ENCODE measurements at places on chromosomes 16 and 17.
A peak's percentile ranks its signal among the peaks of the same experiment; 100 is the strongest.

- DNase-seq: no peak
Observed at GRCh38 chr16:20901068-20901435, 481 bp downstream of the LYRM1 start.

- DNase-seq: no peak
Observed at GRCh38 chr16:89446136-89446974, 44.0 kb downstream of the ANKRD11 start.

DNA sequence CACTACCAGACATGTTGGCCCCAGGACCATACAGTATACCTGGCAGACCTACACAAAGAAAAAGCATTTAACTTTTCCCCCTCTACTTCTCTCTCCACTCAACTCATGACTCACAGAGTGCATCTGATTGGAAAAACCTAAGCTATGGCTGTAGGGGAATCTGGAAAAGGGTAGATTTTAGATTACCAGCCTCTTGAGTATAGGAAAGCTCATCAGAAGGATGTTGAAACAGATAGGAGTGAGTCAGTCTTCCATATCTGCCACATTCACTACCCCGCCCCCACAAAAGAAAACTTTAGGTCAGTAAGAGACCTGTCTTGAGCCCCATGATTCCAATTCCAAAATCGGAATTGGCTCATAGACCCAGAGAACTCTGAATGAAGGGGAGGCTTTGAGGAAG, 12.3 kb downstream of the KRT9 start:
- no peak for DNase-seq

DNA sequence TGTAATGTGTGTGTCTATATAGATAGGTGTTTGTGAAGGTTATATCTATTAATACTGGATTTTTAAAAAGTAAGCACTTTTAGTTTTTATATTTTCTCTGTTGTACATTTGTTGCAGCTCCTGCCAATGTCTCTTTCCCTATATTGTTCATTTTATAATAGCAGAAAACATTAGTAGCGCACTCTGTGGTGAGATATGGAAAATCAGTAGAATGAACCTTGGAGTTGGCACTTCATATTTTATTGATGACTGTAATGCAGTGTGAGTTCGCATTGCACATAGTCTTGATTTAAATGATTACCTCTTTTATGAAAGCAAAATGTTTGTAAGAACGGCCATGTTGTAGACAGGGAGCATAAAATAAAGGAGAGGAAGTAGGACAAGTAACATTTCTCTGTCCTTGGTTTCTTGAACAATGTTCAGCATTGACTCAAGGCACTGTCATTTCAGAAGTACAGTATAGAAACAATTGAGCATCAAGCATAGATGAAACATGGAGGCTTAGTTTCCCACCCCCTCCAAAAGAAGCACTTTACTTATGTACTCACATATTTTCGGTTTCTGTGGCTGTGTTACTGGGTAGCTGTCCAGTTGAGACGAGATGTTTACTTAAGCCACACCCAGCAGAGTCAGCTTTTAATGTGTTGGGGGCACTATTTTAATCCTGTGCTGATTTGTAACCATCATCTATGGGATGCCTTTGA, 74.0 kb downstream of the TANC2 start:
- no peak for DNase-seq

DNA sequence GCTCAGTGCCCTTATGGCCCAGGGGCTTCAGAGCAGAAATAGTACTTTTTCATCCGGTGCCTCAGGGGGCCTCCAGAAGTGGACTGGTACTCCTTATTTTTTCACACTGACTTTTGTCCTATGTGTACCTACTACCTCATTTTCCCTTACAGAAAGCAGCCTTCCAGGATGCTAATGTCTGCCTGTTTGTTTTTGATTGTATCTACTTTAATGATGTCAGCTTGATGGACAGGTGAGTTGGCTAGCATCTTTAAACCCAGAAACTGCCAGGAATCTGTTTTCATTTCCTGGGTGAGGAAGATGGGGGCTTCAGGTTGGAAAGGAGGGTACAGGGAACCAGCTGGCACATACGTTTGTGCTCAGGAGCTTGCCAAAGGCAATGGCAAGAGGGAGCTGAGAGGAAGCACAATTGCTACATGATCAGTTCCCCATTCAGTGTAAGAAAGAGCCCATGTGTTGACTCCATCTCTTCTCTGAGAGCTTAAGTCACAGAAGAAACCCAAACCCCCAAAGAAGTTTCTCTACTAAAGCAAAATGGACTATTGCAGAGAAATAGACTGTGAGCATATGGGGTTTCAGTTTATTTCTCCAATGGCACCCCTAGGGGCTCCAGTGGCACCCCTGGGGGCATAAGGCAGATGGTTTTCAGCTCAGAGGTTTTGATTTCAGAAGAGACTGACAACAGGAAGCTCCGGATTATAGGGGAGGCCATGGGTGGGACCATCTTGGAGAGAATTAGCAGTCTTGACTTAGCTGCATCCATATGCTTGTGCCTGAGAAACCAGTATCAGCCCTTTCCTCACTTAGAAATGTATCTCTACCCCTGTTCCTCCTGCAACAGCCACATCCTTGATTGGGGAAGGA, 16.3 kb downstream of the LIG3 start:
- DNase-seq: no peak

DNA sequence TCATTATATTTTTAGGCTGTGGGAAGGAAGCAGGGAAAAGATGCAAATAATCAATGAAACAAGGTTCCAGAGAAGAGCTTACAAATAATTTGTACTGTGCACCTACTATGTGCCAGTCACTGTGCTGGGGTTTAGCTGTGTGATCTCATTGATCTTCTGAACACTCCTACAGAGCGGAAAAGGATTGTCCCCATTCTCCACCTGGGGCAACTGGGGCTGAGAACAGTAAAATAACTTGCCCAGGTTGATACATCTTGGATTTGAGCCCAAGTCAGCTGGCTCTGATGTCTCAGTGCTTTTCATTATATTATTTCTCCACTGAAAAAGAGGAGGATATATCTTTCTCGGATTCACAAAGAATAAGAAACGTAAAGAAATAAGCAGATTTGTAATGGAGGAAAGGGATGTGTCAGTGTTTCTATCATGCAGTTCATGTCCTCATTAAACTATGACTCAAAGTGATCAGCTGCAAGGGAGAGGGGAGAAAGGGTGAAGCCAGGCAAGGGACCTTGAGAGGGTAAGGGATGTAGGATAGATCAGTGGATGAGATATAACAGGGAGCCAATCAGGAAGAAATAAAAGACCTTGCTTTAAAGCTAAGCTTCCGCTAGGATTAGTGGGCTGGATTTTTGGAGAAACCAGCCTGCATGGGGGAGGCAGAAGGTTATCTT, 143.6 kb upstream of the NOL11 start:
- DNase-seq: no peak

GRCh38 chr17:42975265-42975664, 4.6 kb downstream of the PTGES3L start:
- no peak for DNase-seq

- DNase-seq: no peak
Observed at GRCh38 chr17:40850293-40850972, 16.6 kb downstream of the KRT12 start.

DNA sequence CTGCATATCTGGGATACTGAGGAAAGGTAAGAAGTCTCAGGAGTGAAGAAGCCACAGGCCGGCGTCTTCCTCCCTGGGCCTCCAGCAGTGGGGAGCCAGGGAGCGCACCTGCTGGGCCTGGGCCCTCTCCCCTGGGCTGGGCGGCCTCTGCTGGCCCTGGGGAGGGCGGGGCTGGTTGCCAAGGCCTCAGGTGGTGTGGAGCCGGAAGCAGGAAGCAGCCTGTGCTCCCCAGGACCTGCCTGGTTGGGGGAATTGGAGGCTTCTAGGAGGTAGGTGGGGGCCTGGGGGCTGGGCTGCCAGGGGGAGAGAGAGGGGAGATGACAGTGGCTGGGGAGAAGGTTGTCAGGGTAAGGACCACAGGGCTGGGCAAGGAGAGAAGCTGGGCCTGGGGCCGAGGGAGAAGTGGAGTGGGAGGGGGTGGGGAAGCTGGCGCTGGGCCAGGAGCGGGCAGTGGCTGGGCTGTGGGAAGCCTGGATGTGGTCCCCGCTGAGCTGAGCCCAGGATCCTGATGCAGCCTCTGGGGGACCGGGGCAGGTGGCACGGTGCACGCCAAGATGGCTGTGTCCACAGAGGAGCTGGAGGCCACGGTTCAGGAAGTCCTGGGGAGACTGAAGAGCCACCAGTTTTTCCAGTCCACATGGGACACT, at the start of gene SMIM22:
TSS of gene SMIM22 (plus strand) at position 189 of the 647 bp plus-strand sequence. CDS start at position 555, 366 bp downstream.
- peak; percentile 65 for DNase-seq

GRCh38 chr17:45190503-45191255, 29.0 kb downstream of the HEXIM2 start:
- DNase-seq: no peak

GRCh38 chr17:82517230-82517865, 2.2 kb upstream of the FOXK2 start:
- no peak for DNase-seq

- no peak for DNase-seq
Observed at GRCh38 chr17:18362698-18363100, 651 bp downstream of the SHMT1 start.

GRCh38 chr17:41467561-41467960, 375 bp upstream of the KRT32 start:
- no peak for DNase-seq

DNA sequence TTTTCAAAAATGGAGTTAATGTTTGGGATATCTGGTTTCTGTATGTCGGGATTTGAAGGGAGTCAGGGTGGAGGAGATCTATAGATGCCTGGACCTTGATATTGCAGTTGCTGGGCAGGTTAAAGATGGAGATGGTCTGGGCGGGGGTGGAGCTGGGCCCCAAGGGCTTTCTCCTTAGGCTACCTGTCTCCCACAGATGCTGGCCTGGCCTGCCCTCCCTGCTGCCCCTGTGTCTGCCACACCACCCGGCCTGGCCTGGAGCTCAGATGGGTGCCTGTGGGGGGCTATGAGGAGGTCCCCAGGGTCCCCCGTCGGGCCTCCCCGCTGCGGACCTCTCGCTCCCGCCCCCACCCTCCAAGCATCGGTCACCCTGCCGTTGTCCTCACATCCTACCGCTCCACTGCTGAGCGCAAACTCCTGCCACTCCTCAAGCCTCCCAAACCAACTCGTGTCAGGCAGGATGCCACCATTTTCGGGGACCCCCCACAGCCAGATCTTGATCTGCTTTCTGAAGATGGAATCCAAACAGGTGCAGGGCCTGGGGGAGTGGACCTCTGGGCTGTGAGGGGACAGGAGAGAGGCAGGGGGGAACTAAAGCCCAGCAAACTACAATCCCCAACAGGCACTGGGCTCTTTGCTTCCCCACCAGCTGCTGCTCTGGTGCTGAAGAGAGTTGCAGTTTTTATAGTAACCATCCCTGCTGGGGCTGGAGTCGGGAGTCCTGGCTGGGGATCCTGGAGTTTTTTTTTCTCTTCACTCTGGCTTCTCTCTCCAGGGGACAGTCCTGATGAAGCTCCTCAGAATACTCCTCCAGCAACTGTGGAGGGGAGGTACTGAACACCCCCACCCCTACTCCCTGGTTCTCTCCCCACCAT, 2.9 kb downstream of the ARHGEF15 start:
- DNase-seq: no peak

DNA sequence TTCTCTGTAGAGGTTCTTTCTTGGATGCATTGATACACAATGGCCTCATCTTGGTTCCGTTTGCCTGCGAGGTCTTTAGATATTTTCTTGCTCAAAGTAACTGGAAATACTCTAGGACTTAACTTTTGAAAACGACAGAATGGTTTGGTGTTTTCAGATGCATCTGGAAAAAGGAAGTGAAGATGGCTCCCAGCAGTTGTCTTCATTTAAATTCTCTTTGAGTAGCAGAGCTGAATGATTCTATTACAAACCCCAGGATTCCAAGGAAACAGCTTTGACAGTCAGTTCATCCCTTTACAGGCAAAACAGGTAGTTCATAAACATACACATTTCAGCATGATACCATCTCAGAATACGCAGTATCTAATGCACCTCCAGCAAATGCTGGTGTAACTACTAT, 54.8 kb downstream of the PSMD12 start:
- no peak for DNase-seq

GRCh38 chr16:2358811-2359210, 18.3 kb upstream of the ABCA3 start:
- DNase-seq: no peak

- DNase-seq: no peak
Observed at GRCh38 chr16:57022445-57022844, 33.1 kb downstream of the NLRC5 start.

DNA sequence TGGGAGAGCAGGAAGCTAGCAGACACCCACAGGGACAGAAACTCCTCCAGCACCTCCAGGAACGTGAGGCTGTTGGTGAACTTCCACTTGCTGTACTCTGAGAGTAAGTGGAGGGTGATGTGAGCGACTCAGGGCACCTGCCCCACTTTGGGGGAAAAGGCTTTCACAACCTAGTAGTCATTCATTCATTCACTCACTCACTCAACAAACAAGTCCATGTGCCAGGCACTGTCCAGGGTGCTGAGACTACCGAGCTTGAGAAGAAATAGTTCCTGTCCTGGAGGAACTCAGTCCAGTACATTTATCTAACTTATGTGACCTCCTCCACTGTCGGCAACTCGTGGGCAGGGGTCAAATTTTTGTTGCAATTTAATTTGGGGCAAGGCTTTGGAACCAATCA, 26.6 kb downstream of the LGALS9 start:
- DNase-seq: no peak

- peak; percentile 20 for DNase-seq
Observed at GRCh38 chr16:23410176-23410575, 42.8 kb downstream of the COG7 start.

DNA sequence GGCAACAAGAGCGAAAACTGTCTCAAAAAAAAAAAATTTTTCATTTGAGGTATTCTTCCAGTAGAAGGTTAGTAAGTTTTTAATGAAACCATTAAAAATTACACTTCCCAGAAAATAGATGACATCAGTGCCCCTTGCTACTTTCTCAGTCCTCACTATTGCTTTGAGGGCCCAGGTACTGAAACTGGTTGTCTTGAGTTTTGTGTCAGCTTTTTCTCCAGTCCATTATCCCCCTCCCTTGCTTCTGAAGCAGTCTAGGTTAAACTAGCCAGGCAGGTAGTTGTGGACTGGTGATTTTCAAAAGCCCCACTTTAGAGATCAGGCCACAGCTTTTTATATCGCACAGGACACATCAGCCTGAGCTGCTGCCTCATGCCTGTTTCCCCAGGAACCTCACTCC, 10.9 kb downstream of the SMCR8 start:
- no peak for DNase-seq

GRCh38 chr16:11964761-11965551, at the start of gene TNFRSF17:
Gene TNFRSF17 (plus strand): TSS chr16:11965210. CDS start chr16:11965325, 115 bp downstream.
- no peak for DNase-seq

- peak; percentile 17 for DNase-seq
Observed at GRCh38 chr17:80260791-80261158, at the start of gene RNF213. Gene RNF213 (plus strand): TSS chr17:80260852. CDS start chr17:80263682, 2,830 bp downstream.
